ENCODE measurements at places on chromosomes 7 and 10.
A peak's percentile ranks its signal among the peaks of the same experiment; 100 is the strongest.

DNA sequence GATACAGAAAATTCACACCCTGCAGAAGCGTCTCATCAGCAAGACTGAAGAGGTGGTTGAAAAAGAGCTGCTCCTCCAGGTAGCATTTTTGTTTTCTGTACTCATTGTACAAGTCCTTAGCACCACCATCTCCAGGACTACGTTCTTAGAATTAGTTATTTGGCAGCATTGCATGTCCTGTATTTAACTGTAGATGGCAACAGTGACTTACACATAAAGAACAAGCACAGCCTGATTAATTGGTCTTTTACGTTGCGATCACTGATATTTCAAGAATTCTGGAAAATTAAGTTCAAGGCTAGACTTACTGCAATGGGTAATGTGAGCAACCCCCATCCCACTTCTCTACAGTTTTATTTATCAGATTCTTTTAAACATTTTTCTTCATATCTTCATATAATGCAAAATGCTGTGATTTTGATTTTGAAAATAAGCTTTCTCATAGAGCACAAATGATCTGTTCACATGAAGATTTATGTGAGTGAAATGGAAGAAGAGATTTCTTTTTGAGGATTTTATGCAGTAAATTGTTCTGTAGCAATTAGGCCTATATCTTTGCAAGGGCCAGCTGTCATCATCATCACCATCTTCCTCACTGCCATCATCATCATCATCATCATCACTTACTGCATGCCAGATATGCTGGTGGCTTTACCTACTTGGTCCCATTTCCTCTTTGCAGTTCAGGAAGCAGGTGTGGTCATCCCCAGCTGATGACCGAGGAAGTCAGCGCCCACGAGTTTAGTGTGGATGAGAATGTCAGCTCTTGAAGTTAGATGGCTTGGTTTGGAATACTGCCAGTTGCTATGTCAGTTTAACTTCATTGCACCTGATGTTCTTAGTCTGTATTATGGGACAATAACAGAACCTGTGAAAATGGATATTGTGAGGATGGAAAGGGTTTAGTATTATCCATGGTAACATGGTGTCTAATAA lies 53.4 kb downstream of the CFAP58 start:
- DNase-seq, result no peak

GRCh38 chr7:131633342-131633843 lies 77.0 kb upstream of the PODXL start:
- no peak for DNase-seq

DNA sequence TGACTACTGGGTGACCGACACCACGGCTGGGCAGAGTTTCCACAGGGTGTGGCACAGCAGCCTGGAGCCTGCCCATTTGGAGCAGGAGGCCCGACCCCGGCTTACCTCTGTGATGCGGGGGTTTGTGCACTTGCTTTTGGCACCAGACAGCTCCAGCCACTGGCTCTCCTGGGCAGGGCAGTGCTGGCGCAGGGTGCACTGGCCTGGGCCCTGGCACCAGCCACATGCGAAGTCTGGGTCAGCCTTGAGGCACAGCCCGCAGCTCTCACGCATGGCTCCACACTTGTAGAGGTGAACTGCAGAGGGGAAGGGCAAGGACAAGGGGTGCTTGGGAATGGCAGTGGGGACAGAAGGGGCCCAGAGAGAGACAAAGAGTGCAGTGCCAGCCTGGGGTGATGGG lies 373.7 kb downstream of the PLXNA4 start:
- no peak for DNase-seq

GRCh38 chr7:51927738-51928137 lies 611.1 kb upstream of the COBL start:
- DNase-seq, result no peak

GRCh38 chr7:17009007-17009719 lies 127.4 kb upstream of the AGR3 start:
- no peak for DNase-seq

DNA sequence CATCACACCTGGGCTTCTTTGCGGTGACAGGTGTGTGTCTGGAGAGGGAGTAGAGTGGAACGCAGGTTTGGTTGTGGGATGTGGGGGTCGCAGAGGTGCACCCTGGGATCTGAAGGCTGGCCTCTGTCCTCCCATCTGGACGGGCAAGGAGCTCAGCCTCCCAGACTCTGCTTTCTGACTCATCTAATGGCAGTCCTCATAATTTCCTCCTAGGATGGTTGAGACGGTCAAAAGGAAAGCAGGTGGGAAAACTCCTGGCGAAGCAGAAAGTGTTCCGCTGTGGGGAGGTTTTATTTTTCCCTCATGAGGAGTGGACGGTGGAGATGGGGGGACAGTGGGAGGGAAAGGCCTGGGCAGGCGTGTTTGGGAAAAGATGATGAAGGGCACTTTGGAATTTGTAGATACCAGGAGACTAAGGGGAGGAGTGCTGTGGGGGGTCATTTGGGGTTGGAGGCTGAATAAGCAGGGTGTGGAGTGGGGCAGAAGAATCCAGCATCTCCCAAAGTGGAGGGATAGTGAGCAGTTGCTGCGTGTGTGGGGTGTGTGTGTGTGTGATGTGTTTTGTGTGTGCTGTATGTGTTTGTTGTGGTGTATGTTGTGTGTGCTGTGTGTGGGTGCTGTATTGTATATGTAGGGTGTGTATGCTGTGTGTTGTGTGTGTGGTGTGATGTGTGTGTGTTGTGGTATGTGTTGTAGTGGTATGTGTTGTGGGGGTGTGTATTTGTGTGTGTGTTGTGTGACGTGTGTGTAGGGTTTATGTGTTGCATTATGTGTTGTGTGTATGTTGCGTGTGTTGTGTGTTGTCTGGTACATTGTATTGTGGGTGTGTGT lies 97.2 kb upstream of the PODXL start:
- DNase-seq, result no peak

DNA sequence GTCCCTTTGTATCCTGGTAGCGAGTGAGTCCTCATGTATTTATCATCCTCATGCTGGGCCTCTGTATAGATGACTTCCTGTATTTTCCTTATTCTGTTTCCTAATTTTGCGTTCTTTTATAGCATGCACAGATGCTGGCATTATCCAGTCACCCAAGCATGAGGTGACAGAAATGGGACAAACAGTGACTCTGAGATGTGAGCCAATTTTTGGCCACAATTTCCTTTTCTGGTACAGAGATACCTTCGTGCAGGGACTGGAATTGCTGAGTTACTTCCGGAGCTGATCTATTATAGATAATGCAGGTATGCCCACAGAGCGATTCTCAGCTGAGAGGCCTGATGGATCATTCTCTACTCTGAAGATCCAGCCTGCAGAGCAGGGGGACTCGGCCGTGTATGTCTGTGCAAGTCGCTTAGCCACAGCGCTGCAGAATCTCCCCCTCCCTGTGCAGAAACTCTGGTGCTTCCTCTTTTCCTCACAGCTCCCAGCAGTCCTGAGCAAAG lies 183.1 kb upstream of the PRSS58 start:
- DNase-seq, result no peak

DNA sequence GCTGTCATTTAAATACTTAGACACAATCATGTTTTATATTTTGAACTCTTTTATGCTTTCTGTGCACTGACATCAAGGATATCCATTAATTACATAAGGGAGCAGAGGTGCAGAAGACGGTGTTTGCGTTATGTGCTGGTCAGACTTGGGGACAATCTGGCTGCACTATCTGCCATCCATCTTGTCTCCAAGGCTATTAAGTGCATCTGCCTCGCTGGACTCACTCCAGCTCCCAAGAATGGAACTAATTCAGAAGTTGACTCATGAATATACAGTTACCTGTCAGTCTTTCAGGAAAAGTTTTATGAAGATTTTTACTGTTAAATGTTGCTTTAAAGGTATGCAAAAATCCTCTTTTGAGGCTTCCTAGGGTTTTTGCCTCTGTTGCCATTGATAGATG lies 391.0 kb downstream of the SUGCT start:
- no peak for DNase-seq

- no peak for DNase-seq
Measured at GRCh38 chr7:143395187-143396149, 13.2 kb downstream of the EPHA1 start.

DNA sequence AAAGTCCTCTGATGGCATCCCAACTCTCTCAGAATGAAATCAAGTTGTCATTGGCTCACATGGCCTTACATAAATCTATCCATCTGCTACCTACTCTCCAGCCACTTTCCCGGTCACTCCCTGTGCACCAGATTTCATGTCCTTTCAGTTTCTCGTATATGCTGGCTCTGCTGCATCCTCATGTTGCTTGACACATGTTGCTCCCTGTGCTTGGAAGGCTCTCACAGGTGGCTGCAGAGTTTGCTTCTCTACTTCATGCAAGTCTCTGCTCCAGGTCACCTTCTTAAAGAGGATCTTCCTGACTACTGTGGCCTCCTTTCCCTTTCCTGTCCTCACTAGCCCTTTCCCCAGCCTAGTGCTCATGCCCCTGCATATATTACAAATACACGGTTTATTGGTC lies 48.3 kb downstream of the MRPL32 start:
- DNase-seq, result no peak

GRCh38 chr7:32108651-32109050 lies 38.4 kb upstream of the PDE1C start:
- DNase-seq, result no peak

DNA sequence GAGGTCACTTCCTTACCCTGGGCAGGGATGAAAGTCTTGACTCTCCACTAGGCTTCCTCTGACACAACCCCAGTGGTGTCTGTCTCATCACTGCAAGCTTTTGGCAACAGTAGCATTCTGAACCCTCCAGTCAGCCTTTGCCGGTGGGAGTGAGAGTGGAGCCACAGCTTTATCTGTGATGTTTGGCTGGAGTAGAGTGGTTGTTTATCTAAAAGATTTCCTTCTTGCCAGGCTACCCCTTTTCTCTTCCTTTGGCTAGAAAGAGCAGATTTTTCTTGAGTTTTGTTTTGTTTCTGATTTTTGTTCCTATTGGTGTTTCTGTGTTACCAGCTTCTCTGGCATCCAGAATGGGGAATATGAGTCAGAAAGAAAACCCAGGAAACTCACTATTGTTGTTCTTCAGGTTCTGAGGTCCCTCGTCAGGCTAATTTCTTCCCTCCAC lies 98.9 kb upstream of the KIF5B start:
- DNase-seq, result no peak

- no peak for DNase-seq
Measured at GRCh38 chr10:121633056-121633455, 34.8 kb upstream of the FGFR2 start.

- DNase-seq, result peak; percentile 29
Measured at GRCh38 chr7:158541346-158542010, 46.1 kb downstream of the PTPRN2 start.

DNA sequence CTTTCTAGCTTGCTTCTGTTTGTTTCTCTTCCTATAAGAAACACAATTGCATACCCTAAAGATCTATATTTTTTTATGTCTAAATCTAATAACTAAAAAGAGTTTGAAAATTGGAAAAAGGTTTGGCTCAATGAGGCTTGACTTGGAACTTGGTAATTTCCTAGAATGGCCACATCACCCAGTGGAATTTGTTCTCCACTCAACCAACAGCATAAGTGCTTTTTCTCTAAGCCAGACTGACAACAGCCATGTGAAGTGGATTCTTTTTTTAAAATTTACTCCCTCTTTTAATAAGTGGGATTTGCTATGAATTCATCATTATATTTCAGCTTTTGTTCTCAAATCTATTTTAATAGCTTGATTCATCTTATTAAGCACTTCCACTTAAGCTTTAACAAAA lies 33.8 kb downstream of the GBF1 start:
- no peak for DNase-seq

DNA sequence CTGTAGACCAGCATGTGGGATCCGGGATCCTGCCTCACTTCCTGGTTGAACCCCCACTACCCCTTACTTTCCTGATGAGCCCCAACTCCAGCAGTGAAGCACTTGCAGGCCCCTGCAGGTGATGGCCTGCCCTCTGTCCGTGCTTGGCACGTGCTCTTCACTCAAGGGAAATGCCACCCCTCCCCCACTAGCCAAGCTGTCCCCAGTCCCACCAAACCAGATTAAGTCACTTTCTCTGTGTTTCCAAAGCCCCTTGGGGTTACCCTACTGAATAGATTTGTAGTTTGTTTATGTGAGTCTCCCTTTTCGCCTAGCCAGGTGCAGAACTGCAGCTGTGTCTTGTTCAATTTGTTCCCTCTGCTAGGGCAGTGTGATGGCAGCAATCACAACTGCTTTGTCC lies 121.7 kb downstream of the WDFY4 start:
- no peak for DNase-seq

DNA sequence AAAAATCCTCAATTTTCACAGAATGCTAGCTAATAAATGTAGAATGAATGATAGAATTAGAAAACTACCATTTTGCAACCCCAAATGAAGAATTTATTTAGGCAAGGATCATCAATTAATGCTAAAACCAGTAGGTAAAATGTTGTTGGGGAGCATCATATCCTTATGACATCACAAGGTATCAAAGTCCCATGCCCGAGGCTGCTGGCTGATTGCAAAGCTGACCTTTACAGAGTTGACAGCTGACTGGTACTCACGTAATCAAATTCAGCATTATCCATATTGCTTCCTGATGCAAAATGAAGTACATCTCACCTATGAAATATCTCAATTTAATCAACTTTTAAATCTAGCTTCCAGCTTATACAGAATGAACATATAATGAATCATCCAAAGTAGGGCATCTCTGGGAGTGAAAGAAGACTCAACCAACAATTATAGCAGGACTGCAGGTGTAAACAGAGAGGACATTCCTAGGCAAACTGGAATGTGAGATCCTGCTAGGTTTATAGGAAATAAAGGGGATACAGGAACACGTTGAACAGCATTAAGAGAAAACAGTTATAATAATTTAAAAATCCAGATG lies 10.2 kb upstream of the BLNK start:
- DNase-seq, result no peak

- no peak for DNase-seq
Measured at GRCh38 chr7:3592401-3593134, 291.5 kb downstream of the SDK1 start.

GRCh38 chr10:13590886-13591285 lies 4.1 kb downstream of the PRPF18 start:
- DNase-seq, result no peak

DNA sequence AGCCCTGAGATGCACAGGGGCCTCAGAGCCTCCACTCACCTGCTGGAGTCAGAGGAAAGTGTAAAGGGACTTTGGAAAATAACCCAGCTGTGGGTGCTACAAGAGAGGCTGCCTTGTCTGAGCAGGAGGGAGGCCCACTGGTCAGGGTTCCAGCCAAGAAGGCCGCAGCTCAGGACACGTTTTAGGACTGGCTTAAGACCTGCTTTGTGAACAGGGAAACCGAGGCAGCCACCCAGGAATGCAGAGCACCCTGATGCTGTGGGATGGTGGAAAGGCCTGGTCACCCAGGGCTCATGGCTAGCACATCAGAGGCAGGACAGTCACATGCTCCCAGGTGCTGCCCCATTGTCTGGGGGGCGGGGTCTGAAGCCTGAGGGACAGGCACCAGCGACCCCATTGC lies 38.9 kb upstream of the CHST15 start:
- no peak for DNase-seq

- DNase-seq, result no peak
Measured at GRCh38 chr10:93088466-93088865, 14.8 kb downstream of the CYP26A1 start.

- DNase-seq, result no peak
Measured at GRCh38 chr7:157768198-157768597, 431.4 kb downstream of the DNAJB6 start.

DNA sequence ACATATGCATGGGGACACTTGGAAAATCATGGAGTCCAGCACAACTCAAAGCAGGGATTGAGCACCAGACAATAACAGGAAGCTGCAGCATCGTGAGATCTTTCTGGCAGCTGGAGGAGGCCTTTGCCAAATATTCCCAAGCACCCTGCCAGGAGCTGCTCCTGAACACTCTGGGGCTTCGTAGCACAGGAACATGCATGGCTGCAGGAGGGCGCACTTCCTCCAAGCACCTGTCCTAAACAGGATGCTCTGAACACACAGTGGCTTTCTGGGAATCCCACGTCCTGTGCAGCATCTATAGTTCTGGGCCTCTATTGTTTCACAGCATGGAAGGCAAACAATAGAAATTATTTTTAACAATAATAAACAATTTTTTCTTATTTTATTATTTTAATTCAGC lies 4.1 kb downstream of the ABLIM1 start:
- no peak for DNase-seq

Measured in hippocampal formation (tissue), 2 donors.